Choroid plexus epithelial cell (primary cell): ENCODE measurements at places on chromosomes 3 and 15.
A peak's percentile ranks its signal among the peaks of the same experiment; 100 is the strongest.

DNA sequence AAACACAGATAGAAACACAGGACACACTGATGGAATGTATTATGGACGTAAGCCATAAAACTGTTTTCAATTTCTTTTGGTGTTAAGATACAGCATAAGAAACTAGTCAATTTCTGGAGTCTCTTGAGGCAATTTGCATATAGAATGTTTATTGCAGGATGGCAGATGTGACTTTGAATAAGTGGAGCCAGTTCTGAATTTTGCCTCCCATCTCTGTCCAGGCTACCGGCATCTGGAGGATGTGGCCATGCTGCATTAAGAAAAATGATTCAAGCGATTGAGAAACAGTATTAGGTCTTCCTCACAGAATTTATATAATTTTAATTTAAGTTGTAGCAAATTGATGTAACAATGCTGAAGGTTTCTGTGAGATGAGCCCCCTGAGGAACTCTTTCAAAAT lies 81.5 kb downstream of the CHST2 start:
- no peak for DNase-seq

DNA sequence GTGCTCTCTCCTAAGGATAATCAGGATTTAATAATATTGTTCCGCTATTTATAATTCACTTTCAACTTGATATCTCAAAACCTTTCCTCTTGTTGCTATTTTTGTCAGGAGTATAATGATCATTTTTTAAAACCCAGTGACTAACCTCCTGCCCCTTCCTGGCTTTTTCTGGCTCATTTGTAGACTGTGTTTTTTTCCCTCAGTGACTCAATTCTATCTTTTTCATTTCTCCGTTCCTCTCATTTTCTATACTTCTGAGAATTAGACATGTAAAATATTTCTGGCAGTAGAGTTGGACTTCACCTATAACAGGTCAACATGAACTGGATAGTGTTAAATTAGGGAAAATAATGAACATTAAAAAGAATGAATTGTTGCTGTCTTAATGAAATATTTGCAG lies 490.7 kb downstream of the EDEM1 start:
- no peak for DNase-seq

- DNase-seq: no peak
Measured at GRCh38 chr15:36545467-36545992, 33.9 kb upstream of the CDIN1 start.

DNA sequence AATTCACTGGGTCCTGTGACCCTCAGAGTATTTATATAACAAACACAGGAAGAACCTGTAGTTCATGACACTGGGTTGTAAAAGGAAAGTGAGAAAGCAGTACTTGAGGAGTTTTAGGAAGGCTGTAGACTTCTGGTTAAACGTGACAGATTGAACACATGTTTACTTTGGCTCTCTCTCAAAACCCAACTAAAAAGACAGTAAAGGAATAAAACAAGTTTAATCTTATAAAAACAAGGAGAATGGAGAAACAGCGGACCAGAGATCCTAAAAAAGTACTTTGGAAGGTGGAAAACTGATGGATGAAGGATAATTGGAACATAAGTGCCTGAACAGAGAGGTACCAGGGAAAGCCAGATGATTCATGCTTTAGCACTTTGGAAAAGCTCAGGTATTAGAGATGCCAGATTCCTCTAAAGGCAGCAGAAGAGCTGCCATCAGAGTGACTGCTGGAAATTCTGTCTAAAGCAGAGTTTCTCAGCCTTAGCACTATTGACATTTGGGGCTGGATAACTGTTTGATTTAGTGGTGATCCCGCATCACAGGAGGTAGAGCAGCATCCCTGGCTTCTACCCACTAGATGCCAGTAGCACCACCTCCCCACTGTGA lies 182.9 kb upstream of the RORA start:
- DNase-seq: peak; percentile 9

DNA sequence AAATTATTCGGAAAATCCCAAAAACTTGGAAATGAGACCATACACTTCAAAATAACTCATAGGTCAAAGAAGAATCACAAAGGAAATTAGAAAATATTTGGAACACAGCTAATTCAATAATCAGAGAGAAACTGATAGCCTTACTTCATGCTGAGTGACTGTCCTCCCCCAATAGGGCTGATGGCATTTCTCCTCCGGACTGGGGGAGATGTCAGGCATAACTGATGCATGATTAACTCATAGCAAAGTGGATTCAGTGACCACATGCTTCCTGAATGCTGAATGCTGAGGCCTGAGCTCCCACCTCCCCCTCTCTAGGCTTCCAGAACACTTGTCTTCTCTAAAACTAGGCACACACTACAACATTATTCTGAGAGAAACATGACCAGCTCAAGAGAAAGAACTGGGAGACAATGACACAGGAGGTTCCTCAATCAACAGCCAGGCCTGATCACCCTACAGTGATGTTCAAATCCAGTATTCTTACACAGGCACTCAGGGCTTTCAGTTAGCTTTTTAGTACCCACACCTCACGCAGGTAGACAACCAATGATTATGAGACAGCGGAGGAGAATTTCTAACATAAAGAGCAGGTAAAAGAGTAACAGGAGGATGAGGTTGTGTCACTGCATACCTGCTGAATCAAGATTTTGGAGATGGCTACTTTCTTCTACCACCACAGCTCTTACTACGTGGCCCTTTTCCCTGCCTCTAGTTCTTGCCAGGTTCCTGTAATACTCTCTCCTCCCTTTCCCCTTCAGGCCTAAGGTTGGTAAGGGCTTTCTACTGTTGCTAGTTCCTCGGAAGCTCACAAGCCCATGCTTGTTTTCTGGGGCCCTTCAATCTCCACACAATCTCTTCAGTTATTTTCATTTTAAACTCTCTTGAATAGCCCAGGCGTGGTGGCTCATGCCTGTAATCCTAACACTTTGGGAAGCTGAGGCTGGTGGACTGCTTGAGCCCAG lies 96.1 kb downstream of the FMN1 start:
- DNase-seq: peak; percentile 87

DNA sequence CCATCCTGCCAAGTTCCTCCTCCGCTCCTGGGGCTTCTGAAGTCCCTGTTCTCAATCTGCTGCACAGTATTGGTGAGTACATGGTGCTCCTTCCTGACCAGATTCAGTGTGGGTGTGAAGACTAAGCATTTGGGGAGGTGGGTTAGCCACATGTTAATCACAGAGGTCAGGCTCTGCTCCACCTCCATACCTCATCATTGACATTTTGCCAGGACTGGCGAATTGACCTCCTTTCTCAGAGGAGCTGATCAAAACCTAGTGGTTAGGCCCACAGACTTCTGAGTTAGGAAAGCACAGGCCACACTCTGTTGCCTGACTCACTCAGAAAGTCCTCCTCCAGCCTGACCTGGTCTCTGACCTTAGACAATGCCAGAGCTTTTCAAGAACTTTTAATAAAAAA lies 8.4 kb upstream of the RPS17 start:
- DNase-seq: peak; percentile 21
